ENCODE measurements at places on chromosomes 1 and 21. TPM values are rescaled to one million over a fixed set of nuclear protein-coding genes. Genes with fewer than 3 reads are reported as not detected.

SESN2 gene
- polyA plus RNA-seq: 12.4 TPM

FCRL4 gene
- polyA plus RNA-seq: not detected

SHISA4 gene
- polyA plus RNA-seq: 107 TPM

SYT2 gene
- polyA plus RNA-seq: 3.7 TPM

MCOLN3 gene
- 3.2 TPM for polyA plus RNA-seq

CHI3L1 gene
- 47.9 TPM for polyA plus RNA-seq

C8A gene
- polyA plus RNA-seq: not detected

ALG14 gene
- polyA plus RNA-seq: 4.0 TPM

SOX13 gene
- polyA plus RNA-seq: 70.2 TPM

NBPF15 gene
- polyA plus RNA-seq: 13.1 TPM

HRNR gene
- not detected for polyA plus RNA-seq

ANKRD35 gene
- polyA plus RNA-seq: 32.8 TPM

A3GALT2 gene
- polyA plus RNA-seq: not detected

LIPI gene
- not detected for polyA plus RNA-seq

AK5 gene
- polyA plus RNA-seq: 34.6 TPM

CREB3L4 gene
- 44.9 TPM for polyA plus RNA-seq

CNKSR1 gene
- polyA plus RNA-seq: 0.70 TPM

SHE gene
- polyA plus RNA-seq: 1.6 TPM

SPRR1A gene
- polyA plus RNA-seq: 91.9 TPM

FAM43B gene
- polyA plus RNA-seq: 3.3 TPM

SNX27 gene
- 9.1 TPM for polyA plus RNA-seq

BSND gene
- 0.08 TPM for polyA plus RNA-seq

SLC44A3 gene
- polyA plus RNA-seq: 3.9 TPM

CD247 gene
- polyA plus RNA-seq: 1.0 TPM

TEX50 gene
- not detected for polyA plus RNA-seq

OR2L5 gene
- not detected for polyA plus RNA-seq

CAMK1G gene
- 16.7 TPM for polyA plus RNA-seq

AMPD2 gene
- polyA plus RNA-seq: 140 TPM

SLC25A34 gene
- polyA plus RNA-seq: 3.9 TPM

C1orf210 gene
- 1.7 TPM for polyA plus RNA-seq

LRRC3 gene
- 9.3 TPM for polyA plus RNA-seq

AQP10 gene
- not detected for polyA plus RNA-seq

CLDN19 gene
- not detected for polyA plus RNA-seq

FRRS1 gene
- not detected for polyA plus RNA-seq

MRPS21 gene
- 95.8 TPM for polyA plus RNA-seq

UMODL1 gene
- 3.3 TPM for polyA plus RNA-seq

EPHA10 gene
- polyA plus RNA-seq: 5.6 TPM

HPDL gene
- 9.4 TPM for polyA plus RNA-seq

GPATCH2 gene
- polyA plus RNA-seq: 5.6 TPM

INTS3 gene
- 23.5 TPM for polyA plus RNA-seq

TPRG1L gene
- polyA plus RNA-seq: 100 TPM

RXRG gene
- polyA plus RNA-seq: 4.3 TPM

CFHR1 gene
- polyA plus RNA-seq: not detected

NGF gene
- polyA plus RNA-seq: 1.4 TPM

TSHB gene
- not detected for polyA plus RNA-seq

NTPCR gene
- 77.2 TPM for polyA plus RNA-seq

FCRL5 gene
- not detected for polyA plus RNA-seq

LCE1F gene
- not detected for polyA plus RNA-seq

ACTA1 gene
- polyA plus RNA-seq: 0.88 TPM

CD5L gene
- 1.9 TPM for polyA plus RNA-seq

CATSPERE gene
- 0.25 TPM for polyA plus RNA-seq

MRPL39 gene
- polyA plus RNA-seq: 29.3 TPM

Data from brain (organoid and tissue), 16 donors.